ENCODE measurements at places on chromosomes 11 and 22. TPM values are rescaled to one million over a fixed set of nuclear protein-coding genes. Genes with fewer than 3 reads are reported as not detected.

Gene OR52E5
- total RNA-seq, result not detected

GRCh38 chr11:60310407-60310998 lies 16.6 kb upstream of the MS4A6E start:
- no peaks in the 10 kb centered on the region for H3K4me1 ChIP-seq
- H3K36me3 ChIP-seq, result no peaks in the 10 kb centered on the region
- no peak overlapping the region for H3K27ac ChIP-seq
- no peak for DNase-seq
- no peak overlapping the region for H3K4me3 ChIP-seq

Gene XNDC1N
- total RNA-seq, result 6.6 TPM

DNA sequence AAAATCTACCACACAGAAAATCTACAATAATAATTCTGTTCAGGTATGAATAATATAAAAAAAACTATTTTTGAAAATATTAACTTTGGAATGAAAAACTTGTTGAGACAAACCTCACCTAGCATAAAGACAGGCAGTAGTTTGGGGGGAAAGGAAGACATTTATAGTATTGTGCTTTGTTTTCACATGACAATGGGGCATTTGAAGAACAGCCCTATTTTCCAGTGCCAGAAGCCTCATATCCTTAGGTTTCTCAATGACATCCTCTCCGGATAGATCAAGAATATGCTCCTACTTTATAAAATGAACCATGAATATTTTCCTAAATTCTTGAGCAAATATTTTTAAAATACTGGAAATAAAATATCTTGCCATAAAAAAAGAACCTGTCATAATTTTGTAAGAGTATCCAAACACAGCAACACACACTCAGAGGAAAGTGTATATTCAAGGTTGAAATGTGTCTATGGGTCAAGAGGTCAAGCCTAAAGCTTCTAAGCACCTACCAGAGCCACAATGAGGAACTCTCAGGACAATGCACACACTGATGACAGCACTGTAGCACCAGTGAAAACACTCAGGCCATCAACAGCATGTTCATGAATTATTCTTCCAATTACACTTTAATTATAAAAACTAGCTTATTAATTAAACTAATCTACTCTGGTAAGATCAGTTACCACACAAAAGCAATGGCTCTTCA lies 68.7 kb downstream of the MRTFA start:
- no peak overlapping the region for H3K4me3 ChIP-seq
- H3K27me3 ChIP-seq, result no peaks in the 10 kb centered on the region

- no peak overlapping the region for H3K27ac ChIP-seq
- no peak overlapping the region for H3K4me3 ChIP-seq
- H3K27me3 ChIP-seq, result no peaks in the 10 kb centered on the region
- H3K4me1 ChIP-seq, result peaks cover 61% of the 10 kb centered on the region
Observed at GRCh38 chr11:114109206-114110090, 49.9 kb downstream of the ZBTB16 start.

DNA sequence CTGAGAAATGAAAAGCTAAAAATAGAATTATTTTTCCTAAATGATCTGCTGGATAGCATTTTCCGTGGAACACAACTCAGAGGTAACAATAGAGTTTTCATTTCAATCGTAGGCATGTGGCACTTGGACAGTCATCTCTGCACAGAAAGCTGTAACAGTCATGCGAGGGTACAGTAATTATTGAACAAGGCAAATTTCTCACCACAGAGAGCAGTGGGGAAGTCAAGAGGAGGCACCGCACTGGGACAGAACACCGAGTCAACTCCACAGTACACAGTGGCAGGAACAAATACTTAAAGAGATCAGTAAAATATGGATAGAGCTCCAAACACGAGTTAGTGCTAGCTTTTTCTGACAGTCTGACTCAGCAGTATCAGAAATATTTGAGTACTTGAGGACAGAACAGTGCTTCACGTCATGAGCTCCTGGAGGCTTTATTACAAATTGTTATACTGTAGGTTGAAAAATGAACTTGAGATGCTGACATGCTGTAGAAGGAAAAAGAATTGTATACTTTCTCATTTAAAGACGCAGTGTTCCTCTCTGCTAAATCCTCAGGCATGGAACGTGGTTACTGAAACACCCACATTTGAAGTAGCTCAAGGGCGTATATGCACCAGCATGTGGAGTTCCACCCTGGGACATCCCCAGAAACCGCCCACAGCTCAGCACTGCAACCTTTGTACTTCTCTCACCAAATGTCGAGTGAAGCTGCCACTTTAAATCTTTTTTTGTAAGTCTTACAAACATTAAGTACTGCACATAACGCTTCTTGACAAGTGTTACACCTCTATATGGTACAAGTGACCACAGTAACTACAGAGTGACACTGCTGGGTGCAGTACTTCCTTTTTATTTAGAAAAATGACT lies 27.4 kb upstream of the YPEL1 start:
- no peaks in the 10 kb centered on the region for H3K4me1 ChIP-seq
- H3K4me3 ChIP-seq, result no peak overlapping the region
- DNase-seq, result no peak
- no peaks in the 10 kb centered on the region for H3K27me3 ChIP-seq

Gene CASP12
- total RNA-seq, result not detected

- H3K4me3 ChIP-seq, result no peak overlapping the region
- no peak overlapping the region for H3K27ac ChIP-seq
- no peaks in the 10 kb centered on the region for H3K36me3 ChIP-seq
- no peaks in the 10 kb centered on the region for H3K4me1 ChIP-seq
- no peaks in the 10 kb centered on the region for H3K27me3 ChIP-seq
Observed at GRCh38 chr11:28763876-28764275, 655.7 kb downstream of the METTL15 start.

DNA sequence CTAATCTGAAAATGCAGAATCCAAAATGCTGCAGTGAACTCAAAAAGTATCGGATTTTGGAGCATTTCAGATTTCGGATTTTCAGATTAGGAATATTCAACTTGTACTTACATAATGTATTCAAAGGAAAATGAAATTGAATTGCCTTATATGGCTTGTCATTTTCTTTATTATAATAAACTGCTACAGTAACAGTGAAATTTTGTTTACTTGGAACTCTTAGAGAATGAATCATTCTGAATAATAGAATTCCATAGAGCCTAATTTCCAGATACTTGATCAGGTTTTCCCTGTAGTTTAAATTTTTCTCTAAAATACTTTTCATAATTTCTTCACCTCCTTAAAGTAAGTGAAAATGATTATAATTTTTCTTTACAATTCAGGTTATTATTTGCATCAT lies 17.3 kb downstream of the TTC17 start:
- peaks cover 9% of the 10 kb centered on the region for H3K36me3 ChIP-seq
- DNase-seq, result no peak
- no peak overlapping the region for H3K27ac ChIP-seq
- no peaks in the 10 kb centered on the region for H3K27me3 ChIP-seq
- no peaks in the 10 kb centered on the region for H3K4me1 ChIP-seq

- peaks cover 5% of the 10 kb centered on the region for H3K4me1 ChIP-seq
- no peak overlapping the region for H3K27ac ChIP-seq
- no peaks in the 10 kb centered on the region for H3K36me3 ChIP-seq
- no peak for DNase-seq
- H3K27me3 ChIP-seq, result peaks cover 27% of the 10 kb centered on the region
Observed at GRCh38 chr11:85806876-85807275, 4.1 kb downstream of the SYTL2 start.

- no peaks in the 10 kb centered on the region for H3K27me3 ChIP-seq
- no peak for DNase-seq
- H3K36me3 ChIP-seq, result no peaks in the 10 kb centered on the region
Observed at GRCh38 chr22:38427465-38427864, 27.5 kb downstream of the KCNJ4 start.

Gene NPTXR
- total RNA-seq, result 2.5 TPM

GRCh38 chr11:127002669-127003259 lies 2.2 kb upstream of the KIRREL3 start:
- DNase-seq, result peak; percentile 61
- H3K27ac ChIP-seq, result no peak overlapping the region
- H3K36me3 ChIP-seq, result no peaks in the 10 kb centered on the region
- H3K27me3 ChIP-seq, result peaks cover 74% of the 10 kb centered on the region
- H3K4me3 ChIP-seq, result peak overlapping the region; percentile 48
- peaks cover 40% of the 10 kb centered on the region for H3K4me1 ChIP-seq

Gene CFAP300
- total RNA-seq, result 15.2 TPM

GRCh38 chr11:13358596-13359270 lies 81.1 kb downstream of the BMAL1 start:
- no peak for DNase-seq
- no peaks in the 10 kb centered on the region for H3K36me3 ChIP-seq
- H3K27ac ChIP-seq, result no peak overlapping the region

Gene DDI1
- total RNA-seq, result not detected

GRCh38 chr11:827897-828192 lies at the start of gene CRACR2B:
CRACR2B (plus strand) TSS chr11:827919; CDS start chr11:828608, 689 bp downstream.
- peaks cover 76% of the 10 kb centered on the region for H3K27me3 ChIP-seq
- no peaks in the 10 kb centered on the region for H3K36me3 ChIP-seq
- H3K4me3 ChIP-seq, result peak within 1 kb of the TSS; percentile 50
- no peak within 1 kb of the TSS for H3K27ac ChIP-seq
- DNase-seq, result no peak
- peaks cover 54% of the 10 kb centered on the region for H3K4me1 ChIP-seq

DNA sequence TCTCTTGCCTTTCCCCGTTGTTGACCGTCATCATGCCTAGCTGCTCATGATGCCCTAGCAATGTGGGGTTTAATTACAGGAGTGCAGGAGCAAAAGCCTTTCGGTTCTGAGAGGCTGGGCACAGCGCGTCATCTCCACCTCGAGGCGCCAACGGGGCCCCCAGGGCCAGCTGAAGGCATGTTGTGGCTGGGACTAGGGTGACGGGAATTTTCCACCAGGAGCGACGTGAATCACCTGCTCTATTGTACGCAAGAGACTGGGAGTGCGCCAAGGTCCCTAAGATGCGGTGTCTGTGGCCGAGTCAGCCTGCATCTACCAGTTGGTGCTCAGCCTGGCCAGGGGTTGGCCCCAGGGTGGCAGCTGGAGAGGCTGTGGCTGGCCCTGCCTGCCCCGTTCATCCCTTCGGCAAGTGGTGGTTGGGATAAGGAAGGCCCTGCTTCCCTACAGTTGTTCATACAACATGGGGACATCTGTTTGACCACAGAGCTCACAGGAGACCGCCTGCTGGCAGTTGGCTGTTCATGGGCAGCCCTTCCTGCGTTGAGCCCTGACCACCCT lies 1175.6 kb downstream of the BRD1 start:
- no peaks in the 10 kb centered on the region for H3K4me1 ChIP-seq
- no peaks in the 10 kb centered on the region for H3K36me3 ChIP-seq
- H3K4me3 ChIP-seq, result no peak overlapping the region
- no peak overlapping the region for H3K27ac ChIP-seq
- DNase-seq, result no peak

DNA sequence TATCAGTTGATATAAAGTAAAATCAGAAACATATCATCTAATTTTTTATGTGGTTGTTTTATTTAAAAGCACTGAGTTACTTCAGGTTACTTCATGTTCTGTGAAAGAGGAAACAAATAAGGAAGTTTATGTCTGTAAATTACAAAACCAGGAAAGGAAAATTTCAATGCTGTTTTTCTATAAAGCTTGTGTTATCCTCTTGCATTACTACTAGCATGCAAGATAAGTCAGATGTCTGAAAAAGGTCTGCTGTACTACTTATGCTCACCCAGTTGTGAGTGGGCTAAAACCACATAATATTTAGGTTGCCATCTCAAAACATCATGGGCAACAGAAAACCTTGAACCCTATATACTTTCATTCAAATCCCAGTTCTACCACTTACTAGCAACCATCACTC lies 121.5 kb downstream of the ATG16L2 start:
- no peak overlapping the region for H3K4me3 ChIP-seq
- DNase-seq, result no peak
- H3K36me3 ChIP-seq, result no peaks in the 10 kb centered on the region
- no peak overlapping the region for H3K27ac ChIP-seq
- H3K4me1 ChIP-seq, result peaks cover under 1% of the 10 kb centered on the region

Gene YAP1
- 91.4 TPM for total RNA-seq

GRCh38 chr11:117176186-117176585 lies 2.4 kb upstream of the SIDT2 start:
- DNase-seq, result no peak
- H3K27me3 ChIP-seq, result no peaks in the 10 kb centered on the region
- H3K4me3 ChIP-seq, result no peak overlapping the region

DNA sequence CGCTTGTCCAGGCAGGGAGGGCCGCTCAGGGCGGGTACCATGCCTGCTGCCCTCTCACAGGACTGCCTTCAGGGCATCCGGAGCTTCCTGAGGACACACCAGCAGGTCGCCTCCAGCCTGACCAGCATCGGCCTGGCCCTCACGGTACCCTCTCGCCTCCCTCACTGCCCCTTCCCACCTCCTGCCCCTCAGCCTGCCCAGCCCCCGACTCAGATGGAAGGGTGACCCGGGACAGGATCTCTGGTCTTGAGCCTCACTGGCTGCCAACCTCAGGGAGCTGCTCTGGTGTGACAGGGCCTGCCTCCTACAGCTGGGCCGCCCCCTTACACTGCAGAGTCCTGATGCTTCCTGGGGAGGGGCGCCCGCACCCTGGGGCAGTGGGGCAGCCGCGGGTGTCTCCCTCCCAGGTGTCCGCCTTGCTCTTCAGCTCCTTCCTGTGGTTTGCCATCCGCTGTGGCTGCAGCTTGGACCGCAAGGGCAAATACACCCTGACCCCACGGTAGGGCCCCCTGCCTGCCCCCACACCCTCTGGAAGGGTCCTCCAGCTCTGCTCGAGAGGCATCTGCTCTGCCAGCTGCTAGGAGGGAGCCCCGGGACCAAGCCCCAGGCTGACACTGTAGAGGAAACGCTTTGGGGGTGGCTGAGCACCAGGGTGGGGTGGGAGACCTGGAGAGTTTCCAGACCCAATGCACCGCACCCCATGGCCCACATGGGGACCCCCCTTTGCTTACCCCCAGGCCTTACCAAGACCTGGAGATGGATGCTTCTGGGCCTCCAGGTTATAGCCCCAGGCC lies 14.6 kb downstream of the TSPAN32 start:
- H3K36me3 ChIP-seq, result no peaks in the 10 kb centered on the region
- H3K4me1 ChIP-seq, result no peaks in the 10 kb centered on the region
- H3K4me3 ChIP-seq, result no peak overlapping the region
- H3K27ac ChIP-seq, result no peak overlapping the region
- H3K27me3 ChIP-seq, result no peaks in the 10 kb centered on the region

DNA sequence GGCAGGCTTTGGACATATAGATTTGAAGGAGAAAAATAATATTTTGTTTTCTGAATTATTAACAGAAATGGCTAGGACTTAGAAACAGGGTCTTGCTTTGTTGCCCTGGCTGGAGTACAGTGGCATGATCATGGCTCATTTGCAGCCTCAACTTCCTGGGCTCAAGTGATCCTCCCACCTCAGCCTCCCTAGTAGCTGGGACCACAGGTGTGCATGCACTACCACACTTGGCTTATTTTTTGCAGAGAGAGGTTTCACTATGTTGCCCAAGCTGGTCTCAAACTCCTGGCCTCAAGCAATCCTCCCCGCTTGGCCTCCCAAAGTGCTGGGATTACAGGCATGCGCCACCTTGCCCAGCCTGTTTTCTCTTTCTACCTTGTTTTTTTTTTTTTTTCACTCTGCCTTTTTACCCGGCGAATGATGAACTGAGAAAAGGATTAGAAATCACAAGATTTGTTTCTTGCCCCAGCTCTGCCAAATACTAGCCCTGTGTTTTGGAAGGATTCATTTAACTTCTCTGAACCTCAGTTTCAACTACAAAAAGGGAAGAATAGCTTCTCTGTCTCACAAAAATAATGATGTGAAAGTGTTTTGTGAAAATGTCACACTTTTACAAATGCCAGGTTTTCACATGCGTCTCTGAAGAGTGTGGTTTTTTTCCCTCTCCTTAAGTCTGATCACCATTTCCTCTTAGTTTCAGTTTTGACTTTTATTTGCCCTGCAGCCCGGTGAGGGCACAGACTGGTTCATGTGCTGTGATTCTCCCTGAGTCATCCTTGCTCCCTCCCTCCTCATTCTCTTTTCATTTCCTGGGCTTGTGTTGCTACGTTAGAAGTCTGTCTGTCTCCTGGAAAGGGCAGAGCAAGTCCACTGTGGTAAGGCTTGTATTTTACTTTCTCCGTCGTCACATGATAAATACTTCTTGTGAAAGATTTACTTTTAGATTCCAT lies 67.7 kb downstream of the BCL2L13 start:
- no peak overlapping the region for H3K4me3 ChIP-seq
- H3K4me1 ChIP-seq, result no peaks in the 10 kb centered on the region
- DNase-seq, result no peak
- H3K27ac ChIP-seq, result no peak overlapping the region
- H3K27me3 ChIP-seq, result no peaks in the 10 kb centered on the region
